ENCODE measurements at places on chromosomes 2 and 18. TPM values are rescaled to one million over a fixed set of nuclear protein-coding genes. Genes with fewer than 3 reads are reported as not detected.
A peak's percentile ranks its signal among the peaks of the same experiment; 100 is the strongest.

DNA sequence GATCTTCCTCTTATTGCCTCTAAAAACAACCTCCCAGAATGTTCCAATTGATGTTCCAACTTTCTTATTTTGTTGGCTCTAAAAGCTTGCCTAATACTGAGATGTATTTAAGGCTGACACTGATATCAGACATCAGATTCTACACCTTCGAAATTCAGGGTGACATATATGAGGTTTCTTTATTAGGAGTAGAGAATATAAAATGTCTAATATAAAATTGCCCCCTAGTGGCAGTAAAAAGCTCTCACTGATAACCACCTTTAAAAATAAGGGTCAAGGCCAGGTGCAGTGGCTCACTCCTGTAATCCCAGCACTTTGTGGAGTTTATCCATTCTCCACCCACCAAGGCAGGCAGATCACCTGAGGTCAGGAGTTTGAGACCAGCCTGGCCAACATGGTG, 789.7 kb upstream of the SLC39A10 start:
- DNase-seq = peak; percentile 12

Gene RGPD3
- 0.30 TPM for polyA plus RNA-seq

DNA sequence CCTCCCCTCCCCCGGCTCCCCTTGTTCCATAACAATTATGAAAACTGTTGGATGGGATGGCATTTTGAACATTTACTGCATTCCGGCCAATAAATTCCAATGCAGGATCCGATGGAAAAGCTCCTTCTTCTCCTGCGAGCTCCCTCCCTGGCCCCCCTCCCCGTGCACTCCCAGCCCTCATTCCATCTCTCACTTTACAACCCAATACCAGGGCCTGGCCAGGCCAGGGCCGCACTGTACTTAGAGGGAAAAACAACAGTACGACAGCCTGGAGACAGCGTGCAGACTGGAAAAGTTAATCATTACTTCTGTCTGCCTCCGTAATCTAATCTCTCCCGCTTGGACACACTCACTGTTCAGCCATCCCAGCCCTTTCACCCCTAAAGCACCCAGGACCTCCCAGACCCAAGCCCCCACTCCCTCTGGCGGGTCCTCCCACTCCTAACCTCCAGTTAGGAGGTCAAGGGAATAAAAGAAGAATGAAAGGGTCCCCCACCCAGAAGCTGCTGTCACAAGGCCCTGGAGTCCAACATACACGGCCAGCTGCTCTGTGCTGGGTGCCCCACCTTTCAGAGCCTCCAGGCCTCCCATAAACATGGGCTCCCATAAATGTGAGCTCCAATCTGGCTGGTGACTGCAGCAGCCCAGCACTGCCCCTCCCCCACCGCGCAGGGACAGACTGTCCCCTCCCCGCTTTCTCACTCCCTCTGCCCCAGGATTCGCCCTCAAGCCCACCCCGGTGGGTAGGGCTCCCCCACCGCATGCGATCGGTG, 20.6 kb downstream of the SMAD7 start:
- DNase-seq = no peak

DNA sequence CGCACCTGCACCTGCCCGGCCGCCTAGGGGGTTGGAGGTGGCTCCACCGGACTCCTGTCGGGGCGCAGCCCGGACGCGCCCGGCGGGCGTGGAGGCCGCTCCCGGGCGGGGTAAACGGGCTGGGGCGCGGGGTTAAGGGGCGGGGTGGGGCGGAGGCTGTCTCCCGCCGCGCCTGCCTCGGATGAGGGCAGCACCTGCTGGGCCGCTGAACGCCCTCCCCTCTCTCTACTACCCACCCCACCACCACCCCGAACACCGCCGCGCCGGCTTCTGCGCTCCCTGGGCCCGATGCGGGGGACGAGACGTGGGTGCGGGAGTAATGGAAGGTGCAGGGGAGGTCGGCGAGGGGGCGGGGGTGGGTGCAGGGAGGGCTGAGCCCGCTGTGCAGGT, 224.8 kb upstream of the ID2 start:
- DNase-seq = no peak

Gene SPATA3
- polyA plus RNA-seq = not detected

DNA sequence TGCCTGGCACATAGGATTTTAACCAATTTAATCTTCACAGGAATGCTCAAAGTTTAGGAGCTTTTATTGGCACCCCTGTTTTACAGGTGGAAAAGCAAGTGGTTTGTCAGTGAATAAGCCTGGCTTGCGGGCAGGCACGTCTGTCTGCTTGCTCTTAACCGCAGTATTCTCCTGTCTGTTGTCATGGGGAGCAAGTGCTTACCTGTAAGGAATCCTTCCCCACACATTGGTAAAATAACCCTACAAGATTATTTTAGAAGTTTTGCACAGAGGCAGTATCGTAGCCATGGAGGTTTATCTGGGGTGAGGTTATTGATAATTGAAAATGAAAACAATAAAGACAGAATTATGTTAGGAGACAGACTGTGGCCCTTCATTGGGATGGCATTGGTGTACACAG, 174.9 kb downstream of the AGAP1 start:
- no peak for DNase-seq
